ENCODE measurements at places on chromosomes 16 and 17. TPM values are rescaled to one million over a fixed set of nuclear protein-coding genes. Genes with fewer than 3 reads are reported as not detected.

FAM20A gene
- total RNA-seq = 37.0 TPM

KRT9 gene
- total RNA-seq = not detected

JUP gene
- 8.9 TPM for total RNA-seq

ZPBP2 gene
- total RNA-seq = not detected

MLST8 gene
- 27.4 TPM for total RNA-seq

KAT2A gene
- 13.7 TPM for total RNA-seq

PRAC1 gene
- not detected for total RNA-seq

EVI2B gene
- 0.54 TPM for total RNA-seq

ADAD2 gene
- not detected for total RNA-seq

HOXB1 gene
- total RNA-seq = not detected

SLC13A5 gene
- total RNA-seq = not detected

PLD6 gene
- total RNA-seq = 3.1 TPM

RNF222 gene
- not detected for total RNA-seq

PHF23 gene
- total RNA-seq = 40.3 TPM

TBC1D3C gene
- not detected for total RNA-seq

BCL7C gene
- total RNA-seq = 45.5 TPM

ASPA gene
- total RNA-seq = 9.7 TPM

MT1A gene
- total RNA-seq = not detected

FOXC2 gene
- not detected for total RNA-seq

CCDC200 gene
- not detected for total RNA-seq

BRIP1 gene
- 20.9 TPM for total RNA-seq

SLC16A13 gene
- 3.1 TPM for total RNA-seq

HAGH gene
- 21.9 TPM for total RNA-seq

FAM222B gene
- total RNA-seq = 7.0 TPM
